ENCODE measurements at places on chromosomes 6 and 20.

DNA sequence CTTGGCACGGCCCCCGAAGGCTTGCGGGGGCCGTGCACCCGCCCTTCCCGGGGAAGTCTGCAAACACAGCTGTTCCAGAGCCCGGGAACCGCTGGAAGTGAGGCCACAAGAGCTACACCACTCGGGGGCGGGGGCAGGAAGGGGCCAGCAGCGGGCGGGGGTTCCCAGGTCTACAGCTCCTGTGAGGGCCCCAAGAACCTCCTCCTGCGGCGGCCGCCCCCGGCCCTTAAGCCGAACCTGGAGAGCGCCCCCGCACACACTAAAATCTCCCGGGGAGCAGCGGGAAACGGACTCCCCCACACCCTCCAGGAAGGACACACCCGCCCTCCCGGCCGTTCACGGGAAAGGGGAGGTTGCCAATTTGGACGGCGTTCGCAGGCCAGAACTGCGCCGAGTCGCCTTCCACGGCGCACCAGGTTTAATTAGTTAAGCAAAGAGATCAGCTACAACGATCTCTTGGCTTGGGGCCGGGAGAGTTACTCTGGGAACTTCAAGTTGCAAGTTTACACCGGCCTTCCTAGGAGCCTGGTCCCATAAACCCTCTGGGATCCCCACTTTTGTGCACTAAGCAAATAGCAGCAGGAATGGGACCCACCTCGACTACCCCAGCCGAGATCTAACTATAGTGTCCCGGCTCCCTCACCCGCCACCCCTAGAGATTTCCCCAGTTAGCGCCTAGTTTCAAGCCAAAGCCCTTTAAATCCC is 1.7 kb downstream of the JAG1 start:
- no peak for DNase-seq

DNA sequence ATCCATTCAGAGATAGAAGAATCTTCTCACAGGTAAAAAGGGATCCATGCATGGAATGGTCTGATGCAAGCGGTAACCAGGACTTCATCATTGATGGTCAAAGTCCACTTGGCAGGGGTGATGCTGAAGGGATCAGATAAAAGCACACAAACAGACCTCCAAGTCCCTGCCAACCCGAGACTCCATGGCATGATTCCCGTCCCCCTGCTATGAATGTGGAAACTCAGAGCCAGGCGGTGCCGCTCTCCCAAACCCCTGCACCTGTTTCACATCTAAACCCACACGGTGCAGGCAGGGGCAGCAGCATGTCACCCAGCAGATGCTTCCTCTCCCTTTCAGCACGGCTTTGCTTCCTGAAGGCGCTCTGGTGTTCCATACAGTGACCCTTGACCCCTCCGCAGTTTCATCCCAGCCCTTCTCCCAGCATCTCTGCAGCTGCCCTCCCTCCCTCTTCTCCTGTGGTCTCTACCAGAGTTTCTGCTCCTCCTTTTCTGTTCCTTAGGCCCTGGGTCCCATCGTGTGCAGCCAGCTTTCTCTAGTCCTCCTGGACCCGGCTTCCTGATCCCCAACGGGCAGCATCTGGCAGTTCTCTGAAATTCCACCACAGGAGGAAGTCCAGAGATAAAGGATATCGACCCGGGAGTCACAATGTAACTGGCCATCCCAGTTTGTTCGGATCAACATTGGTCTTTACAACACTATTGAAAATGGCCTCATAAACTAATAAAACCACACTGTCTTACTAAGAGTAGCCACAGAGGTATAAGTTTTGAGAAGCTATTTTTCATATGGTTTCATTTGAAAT is 235.0 kb downstream of the TTLL2 start:
- no peak for DNase-seq

GRCh38 chr6:24537082-24537699 is 42.4 kb downstream of the ALDH5A1 start:
- no peak for DNase-seq

DNA sequence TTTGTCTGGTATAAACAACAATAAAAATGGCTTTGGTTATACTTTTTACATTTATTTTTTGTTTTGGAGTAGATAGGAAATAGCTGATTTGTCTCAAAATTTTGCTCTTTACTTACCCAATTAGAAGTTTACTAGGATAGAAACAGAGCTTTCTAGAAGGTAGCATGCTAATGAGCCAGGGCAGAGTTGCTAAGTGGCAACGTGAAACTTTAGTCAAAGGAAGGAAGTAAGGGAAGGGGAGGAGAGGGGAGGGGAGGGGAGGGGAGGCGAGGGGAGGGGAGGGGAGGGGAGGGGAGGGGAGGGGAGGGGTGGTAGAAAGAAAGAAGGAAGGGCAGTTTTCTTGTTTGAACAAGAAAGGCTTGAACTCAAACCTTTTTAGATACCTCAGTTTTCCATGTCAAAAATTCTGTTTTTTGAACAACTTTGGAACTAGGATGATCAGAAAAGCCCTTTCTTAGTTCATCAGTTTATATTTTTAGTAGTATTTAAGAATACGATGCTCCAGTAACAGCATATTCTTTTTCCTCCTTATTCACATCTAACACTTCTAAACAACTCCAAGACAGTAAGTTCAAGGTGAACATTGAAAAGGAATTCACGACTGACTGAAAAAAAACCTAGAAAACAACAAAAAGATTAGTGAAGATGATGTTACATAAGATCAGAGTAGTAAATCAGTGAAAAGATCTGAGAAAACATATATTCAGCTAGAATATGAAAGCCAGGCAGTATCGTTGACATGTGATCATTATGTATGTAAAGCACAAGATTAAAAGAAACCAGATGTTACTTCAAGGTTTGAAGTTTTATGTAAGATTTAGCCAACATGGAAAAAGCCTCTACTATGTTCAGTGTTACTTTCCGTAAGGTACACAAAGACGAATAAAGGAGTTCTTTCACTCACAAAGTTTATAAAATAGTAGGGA is 263.4 kb downstream of the ARHGAP18 start:
- no peak for DNase-seq

- no peak for DNase-seq
These were observed 390.0 kb upstream of the SULF2 start for GRCh38 chr20:48175261-48175660.

DNA sequence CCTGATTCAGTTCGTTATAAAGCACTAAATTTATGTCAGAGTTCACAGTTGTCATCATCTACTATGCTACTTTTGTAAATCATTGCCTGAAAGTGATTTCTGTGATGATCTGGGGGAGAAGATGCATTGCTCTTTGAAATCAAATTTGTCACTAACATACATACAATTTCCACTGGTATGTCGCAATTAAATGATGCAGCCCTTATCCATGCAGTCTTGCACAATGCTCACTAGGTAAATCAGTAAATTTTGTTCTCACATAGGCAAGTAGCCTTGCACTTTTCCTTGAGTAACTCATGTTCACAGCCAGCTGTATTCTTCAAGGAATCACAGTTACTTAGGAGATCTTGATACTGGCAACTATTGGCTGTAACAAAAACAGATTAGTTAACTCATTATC is 20.8 kb downstream of the CRISP2 start:
- DNase-seq, result no peak

DNA sequence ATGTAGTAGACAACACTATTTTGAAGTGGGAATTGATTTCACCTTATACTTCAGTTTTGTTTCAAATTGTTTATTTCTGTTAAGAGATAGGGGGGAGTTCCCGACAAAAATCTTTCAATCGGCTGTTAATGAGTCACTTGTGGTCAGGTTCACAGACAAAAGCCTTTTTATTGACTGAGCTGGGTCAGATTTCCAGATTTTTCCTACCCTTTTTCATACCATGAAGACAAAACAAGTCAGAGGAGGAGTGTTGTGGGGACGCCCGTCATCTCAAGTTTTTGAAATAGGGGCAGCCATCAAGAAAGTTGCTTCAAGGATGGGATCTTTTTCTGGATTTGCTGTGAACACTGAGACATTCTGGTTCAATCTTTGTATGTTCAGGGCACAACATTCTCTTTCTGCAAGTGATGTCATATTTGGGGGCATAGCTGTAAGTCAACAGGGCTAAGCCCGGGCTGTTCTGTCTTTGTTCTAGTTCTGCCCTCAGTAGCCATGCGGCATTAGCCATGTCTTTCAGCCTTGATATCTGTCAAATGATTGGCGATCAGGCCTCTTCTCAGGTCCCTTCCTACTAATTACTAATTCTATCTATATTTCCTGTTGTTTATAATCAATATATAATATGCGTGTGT is 496.0 kb upstream of the MARCKS start:
- DNase-seq, result no peak

- no peak for DNase-seq
These were observed 112.9 kb upstream of the TOP1 start for GRCh38 chr20:40915756-40916155.

GRCh38 chr20:40632346-40632976 is 56.6 kb downstream of the MAFB start:
- no peak for DNase-seq

- DNase-seq, result no peak
These were observed 575.4 kb downstream of the EPM2A start for GRCh38 chr6:145159921-145160320.

DNA sequence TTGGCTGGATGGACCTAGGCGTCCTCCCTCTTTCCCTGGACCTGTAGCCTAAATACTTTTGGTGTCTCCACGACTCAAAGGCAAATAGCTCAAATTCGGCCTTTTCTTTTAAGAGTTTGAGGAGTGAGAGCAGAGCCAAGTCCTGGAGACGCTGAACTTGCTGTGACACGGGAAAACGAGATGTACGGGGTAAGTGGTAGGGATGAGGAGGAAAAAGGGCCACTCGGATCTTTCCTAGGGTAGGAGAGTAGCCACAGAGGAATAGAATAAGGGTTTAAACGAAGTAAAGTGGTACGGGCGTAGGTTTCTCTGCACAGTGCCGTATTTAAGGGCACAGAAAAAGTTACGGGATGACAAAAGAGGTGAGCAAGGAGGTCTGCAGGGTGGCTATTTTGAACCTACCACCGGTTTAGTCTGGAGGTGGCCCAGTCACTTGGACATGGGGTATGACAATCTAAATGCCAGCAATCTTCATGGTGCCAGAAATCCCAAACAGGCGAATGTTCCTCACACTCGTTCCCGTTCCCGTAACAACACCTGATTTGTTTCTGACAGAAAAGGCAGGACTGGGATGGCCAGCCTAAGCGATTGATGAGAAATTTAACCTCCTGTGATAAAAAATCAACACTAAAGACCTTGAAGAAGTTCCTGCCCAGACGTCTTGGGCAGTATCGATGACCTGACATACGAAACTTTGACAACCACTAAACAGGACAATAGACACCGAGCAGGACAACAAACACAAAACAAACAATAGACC is 149.3 kb downstream of the TRIM27 start:
- no peak for DNase-seq
